ENCODE measurements at places on chromosomes 1 and 21.

DNA sequence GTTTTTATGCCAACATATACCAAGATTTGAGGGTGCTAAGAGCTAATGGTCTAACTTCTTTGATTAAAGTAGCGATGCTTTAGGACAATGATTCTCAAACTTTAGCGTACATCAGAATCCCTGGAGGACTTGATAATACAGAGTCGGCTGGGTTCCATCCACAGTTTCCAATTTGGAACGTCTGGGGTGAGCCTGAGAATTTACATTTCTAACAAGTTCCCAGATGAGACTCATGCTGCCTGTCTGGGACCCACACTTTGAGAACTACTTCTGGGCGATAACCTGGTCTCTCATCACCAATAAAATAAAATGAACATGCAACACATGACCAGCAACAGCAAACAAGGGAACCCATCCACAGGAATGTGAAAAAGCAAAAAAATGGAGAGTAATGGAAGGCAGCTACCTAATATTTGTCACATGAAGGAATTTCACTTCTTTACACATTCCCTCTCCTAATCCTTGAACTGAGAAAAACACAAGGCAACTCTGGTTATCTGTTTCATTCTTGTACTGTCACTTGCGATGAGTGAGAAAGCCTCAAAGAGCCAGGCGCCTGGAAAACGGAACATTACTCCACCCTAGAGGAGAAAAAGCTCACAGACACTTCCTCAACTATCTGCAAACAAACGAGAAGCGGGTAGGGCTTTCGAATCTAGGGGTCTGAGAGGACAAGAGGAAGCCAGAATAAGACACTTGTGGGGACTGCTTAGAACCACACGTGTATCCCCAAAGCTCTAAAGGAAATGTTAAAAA, 14.0 kb downstream of the HSF2BP start:
- H3K36me3 ChIP-seq: no peaks in the 10 kb centered on the region
- peak overlapping the region; percentile 47 for H3K27ac ChIP-seq
- peak; percentile 88 for DNase-seq
- peaks cover 23% of the 10 kb centered on the region for H3K4me1 ChIP-seq

- no peak for DNase-seq
- no peaks in the 10 kb centered on the region for H3K27me3 ChIP-seq
- peak overlapping the region; percentile 63 for H3K27ac ChIP-seq
- peak overlapping the region; percentile 69 for H3K4me3 ChIP-seq
- H3K36me3 ChIP-seq: no peaks in the 10 kb centered on the region
- H3K4me1 ChIP-seq: peaks cover 25% of the 10 kb centered on the region
Observed at GRCh38 chr1:31372751-31373055, 173 bp downstream of the FABP3 start.

DNA sequence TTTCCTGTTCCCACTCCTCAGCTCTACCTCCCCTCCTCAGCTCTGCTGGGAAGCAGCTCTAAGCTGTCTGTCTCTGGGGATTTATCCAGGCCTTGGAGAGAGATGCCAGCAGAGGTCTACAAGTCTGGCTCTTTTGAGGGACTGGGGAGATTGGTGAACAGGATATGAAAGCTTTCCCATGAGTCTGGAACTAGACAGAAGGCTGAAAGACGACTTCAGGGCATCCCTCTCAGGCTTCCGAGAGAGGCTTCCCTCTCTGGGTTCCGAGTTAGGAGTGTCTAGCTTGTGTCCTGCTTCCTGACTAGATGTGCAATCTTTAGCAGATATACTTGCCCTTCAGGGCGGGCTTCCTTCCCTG, 733 bp downstream of the TMEM35B start:
- peak overlapping the region; percentile 84 for H3K4me3 ChIP-seq
- peak overlapping the region; percentile 83 for H3K27ac ChIP-seq
- DNase-seq: peak; percentile 69
- H3K27me3 ChIP-seq: no peaks in the 10 kb centered on the region

DNA sequence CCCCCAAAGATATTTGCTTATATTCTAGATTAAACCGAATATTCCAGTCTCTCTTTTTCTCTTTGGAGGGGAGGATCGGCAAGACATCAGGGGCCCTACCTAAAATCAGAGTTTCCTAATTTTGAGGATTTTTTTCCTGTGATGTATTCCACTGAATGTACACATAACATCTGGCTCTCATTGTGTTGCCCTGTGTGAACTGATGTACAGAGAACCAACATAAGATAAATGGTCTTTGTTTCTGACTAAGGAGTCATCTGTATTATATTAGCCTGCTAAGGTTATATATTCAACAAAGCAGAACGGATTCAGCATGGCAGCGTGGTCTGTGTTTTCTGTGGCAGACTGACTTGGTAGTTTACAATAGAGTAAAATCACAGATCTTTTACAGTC, 114.8 kb upstream of the NCAM2 start:
- no peaks in the 10 kb centered on the region for H3K4me1 ChIP-seq
- no peak overlapping the region for H3K4me3 ChIP-seq
- no peaks in the 10 kb centered on the region for H3K27me3 ChIP-seq
- no peak overlapping the region for H3K27ac ChIP-seq

DNA sequence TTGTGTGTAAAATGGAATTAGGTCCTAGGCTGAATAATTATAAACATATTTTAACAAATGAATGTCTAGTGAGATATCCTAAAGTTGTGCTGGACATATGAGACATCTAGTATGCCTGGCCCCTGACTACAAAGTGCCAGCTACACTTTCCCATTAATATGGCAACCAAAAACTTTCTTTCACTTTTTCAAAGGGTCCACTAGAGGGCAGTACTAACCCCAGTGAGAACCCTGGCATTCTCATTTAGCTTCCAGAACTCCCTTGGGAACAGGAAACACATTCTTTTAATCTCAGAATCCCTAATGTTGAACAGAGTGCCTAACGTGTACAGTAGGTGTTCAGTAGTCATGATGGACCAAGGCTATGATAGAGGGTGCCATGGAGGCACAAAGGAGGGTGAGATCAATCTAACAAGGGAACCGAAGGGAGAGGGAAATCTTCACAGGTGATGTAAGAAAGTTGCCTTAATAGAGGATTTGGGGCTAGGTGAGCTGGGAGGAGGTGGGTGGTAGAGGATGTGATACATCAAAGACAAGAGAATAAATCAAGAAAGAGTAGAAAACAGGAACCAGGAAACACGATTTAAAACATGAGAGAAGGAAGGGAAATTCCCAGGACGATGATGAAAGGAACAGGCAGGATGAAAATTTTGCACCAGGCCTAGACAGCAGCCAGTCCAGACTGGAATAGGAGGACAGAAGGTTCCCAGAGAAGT, 41.6 kb downstream of the NSL1 start:
- peak; percentile 87 for DNase-seq
- H3K27ac ChIP-seq: no peak overlapping the region
- H3K4me1 ChIP-seq: peaks cover 12% of the 10 kb centered on the region

DNA sequence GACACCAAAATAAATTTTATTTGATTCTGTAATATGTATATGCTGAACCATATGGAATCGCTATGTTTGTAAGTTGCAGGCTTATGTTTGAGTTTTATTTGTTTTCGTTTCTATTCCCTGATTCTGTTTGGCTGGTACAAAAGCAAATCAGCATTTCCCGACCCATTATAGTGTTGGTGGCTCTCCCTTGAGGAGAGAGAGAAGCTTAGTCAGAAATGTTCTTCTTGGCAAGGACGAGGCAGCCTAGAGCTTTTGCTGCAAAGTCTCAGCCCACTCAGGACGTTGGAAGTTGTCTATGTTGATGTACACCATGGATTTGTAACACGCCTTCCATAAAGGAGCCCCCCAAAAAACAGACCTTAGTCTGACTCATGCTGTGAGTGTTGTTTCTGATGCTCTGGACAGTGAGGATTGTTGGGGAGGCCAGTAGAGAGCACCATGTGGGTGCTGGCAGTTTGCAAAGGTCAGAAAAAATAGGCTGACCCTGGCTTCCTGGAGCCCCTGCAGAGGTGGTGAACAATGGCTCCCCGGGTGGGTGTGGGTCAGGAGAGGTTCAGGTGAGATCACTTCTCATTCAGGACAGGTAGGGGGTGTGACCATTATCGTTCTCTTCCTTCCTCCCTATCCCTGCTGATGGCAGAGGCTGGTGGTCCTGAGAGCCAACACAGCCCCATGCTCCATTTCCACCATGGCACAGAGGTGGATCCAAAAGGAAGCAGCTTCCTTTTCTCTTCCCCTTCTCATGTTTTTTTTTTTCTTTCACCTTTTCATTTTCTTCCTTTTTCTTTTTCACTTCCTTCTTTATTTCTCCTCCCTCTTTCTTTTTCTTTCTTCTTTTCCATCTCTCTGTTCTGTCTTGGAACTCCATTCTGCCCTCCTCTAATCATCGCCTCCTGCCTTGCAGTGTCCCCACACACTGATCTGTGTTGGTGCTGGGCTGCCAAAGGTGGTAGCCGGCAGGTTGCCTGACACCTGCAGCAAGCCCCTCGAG, 84.4 kb upstream of the CNTN2 start:
- DNase-seq: no peak
- no peaks in the 10 kb centered on the region for H3K4me1 ChIP-seq
- H3K27me3 ChIP-seq: no peaks in the 10 kb centered on the region
- peaks cover 29% of the 10 kb centered on the region for H3K36me3 ChIP-seq
- no peak overlapping the region for H3K27ac ChIP-seq

DNA sequence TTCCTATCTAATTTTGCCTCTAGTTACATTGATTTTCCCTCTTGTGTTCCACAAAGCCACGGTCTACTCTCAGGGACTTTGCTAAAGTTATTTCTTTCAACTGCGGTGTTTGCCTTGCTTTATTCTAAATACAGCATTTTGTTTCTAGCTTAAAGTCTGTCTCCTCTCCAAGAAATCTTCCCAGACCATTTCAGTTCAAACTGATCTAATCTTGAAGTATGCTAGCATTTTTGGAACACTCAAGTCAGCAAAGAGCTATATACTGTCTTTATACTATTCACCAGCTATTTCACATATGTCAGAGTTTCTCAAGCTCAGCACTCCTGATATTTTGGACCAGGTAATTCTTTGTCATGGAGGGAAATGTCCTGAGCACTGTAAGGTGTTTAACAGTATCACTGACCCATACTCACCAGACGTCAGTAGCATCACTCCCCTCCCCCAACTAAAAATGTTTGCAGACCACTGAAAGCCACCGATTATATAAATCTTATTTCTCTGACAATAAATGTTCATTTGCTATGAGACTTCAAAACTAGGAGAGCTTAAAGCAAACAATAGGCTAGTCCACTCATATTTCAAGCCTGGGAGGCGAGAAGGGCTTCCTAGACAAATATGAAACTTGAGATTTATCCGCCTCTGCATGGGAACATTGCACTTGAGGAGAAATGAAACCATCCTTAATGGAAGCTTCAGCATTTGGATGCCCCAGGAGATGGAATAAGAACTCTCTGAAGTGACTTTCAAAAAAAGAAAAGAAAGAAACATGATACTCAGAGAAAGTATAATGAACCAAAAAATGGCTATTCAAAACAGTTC, 81.1 kb downstream of the KIAA0319L start:
- H3K4me1 ChIP-seq: no peaks in the 10 kb centered on the region
- no peaks in the 10 kb centered on the region for H3K36me3 ChIP-seq
- no peak overlapping the region for H3K4me3 ChIP-seq
- no peaks in the 10 kb centered on the region for H3K27me3 ChIP-seq

DNA sequence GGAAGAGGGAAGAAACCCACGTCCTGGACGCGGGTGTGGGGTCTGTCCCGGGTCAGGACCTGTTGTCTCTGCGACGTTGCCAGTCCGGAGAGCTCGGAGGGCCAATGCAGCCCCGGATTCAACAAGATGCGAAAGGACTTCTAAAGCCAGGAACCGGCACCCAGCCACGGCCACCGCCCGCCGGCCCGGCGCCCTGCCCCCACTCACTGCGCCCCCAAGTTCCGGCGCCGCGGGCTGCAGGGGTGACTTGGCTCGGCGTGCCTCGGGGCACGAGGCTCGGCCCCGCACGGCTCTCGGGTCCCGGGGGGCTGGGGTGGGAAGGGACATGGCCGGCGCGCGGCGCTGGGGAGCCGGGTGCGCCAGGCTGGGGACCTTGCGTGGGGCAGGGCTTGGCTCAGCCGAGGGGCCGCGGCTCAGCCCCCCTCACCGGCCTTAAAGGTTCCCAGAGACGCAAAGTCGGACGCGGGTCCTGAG, 51.8 kb upstream of the H6PD start:
- peak; percentile 46 for DNase-seq
- H3K36me3 ChIP-seq: no peaks in the 10 kb centered on the region
- H3K27me3 ChIP-seq: no peaks in the 10 kb centered on the region
- peak overlapping the region; percentile 99 for H3K4me3 ChIP-seq
- peaks cover 15% of the 10 kb centered on the region for H3K4me1 ChIP-seq

DNA sequence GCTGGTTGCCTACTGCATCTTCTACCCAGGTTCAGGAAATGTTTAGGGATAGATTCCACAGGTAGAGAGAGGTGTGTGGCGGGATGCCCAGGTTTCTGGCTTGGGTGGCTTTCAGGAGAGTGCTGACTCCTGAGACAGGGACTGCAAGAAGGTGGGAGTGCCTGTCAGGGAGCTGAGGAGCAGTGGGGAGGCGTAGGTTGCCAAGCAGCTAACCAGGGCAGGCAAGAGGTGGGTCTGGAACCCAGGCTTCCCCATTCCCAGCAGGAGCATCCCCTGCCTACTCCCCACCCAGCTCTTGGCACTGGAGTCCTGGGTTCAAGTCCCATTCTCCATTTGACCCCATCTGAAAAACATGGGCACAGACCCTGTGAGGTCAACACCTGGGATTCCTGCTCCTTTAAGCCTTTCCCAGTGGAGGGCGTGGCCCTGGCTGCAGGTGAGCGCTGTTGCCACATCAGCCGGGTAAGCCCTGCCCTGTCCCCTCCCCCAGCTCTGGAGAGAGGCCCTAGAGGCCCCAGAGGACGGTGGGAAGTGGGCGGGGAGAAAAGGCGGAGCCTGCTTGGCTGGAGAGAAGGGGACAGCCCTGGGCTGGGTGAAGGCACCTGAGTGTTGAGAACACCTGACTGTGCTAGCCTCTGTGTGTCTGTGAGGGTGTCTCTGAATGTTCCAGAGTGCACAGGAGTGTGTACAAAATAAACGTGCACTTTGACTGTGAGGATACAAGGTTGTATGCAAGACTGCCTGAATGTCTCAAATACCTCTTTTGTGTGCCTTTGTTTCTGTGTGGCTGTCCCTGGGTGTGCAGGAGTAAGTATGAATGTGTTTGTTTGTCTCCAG, 14.0 kb upstream of the SYNC start:
- H3K36me3 ChIP-seq: no peaks in the 10 kb centered on the region
- DNase-seq: no peak
- H3K27ac ChIP-seq: no peak overlapping the region
- H3K4me1 ChIP-seq: no peaks in the 10 kb centered on the region

- no peak for DNase-seq
- H3K27me3 ChIP-seq: peaks cover 8% of the 10 kb centered on the region
- no peak overlapping the region for H3K4me3 ChIP-seq
- no peaks in the 10 kb centered on the region for H3K4me1 ChIP-seq
- H3K36me3 ChIP-seq: no peaks in the 10 kb centered on the region
Observed at GRCh38 chr1:210415846-210416448, 87.2 kb downstream of the HHAT start.

DNA sequence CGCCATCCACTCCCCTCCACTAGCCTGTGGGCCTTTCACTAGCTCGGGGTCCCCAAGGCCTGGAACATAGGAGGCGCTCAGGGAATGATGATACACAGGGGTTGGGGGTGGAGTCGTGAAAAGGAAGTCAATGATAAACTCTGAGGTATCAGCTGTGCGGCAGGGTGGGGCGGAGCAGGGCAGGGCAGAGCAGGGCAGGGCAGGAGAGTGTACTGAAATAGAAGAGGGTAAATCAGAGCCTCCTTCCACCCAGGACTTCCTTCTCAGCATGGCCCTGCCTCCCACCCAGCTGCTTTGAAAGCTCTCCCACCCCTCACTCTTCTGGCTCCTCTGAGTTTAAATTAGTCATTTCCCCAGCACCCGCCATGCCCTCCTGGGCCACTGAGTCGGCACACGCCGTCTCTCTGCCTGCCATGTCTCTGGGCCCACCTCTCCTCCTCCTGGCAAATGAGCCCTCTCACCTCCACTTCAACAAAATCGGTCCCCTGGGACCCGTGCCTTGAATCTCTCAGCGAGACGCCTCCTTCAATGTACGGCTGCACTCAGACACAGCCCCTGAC, 16.9 kb downstream of the CAPZB start:
- H3K4me3 ChIP-seq: no peak overlapping the region
- peak overlapping the region; percentile 56 for H3K27ac ChIP-seq
- no peaks in the 10 kb centered on the region for H3K27me3 ChIP-seq
- H3K36me3 ChIP-seq: peaks cover 7% of the 10 kb centered on the region
- peaks cover 45% of the 10 kb centered on the region for H3K4me1 ChIP-seq
- DNase-seq: no peak

Measured in GM23248 (cell line).